ENCODE measurements at places on chromosomes 1 and 21.

DNA sequence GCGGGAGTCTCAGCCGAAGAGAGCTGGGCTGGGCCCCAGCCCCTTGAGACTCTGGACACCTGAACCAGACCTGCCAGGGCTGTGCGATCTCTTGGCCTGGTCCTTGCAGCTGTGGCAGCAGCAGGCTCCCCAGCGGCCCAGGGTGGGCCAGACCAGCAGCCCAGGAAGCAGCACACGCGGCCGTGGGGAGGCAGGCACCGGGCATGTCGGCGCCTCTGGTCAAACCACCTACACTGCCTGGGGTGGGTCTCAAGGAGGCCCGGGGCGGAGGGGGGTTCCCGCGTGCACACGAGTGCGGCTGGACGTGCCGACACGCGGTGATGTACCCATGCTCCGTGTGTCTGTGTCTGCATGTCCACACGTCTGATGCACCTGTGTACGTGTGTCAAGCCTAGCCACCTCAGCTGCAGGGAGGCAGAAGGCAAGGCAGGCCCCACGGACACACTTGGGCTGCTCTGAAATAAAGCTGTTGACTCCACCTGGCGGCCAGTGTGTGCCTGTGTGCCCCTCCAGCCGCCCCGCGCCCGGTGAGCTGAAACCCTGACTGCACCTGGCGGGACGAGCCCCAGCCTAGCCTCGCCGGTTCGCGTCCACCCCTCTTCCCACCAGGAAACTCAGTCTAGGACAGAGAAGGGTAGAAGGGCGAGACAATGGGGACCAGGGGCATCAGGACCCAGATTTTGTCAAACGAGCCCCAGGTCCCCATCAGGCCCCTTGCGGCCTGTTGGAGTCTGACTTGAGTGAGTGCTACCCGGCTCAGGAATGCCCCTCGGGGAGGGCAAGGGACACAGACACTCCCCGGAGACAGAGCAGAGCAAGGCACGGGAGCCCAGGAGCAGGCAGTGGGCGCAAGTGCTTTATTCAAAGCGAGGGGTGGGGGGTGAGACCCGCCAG lies 11.6 kb downstream of the SCNN1D start:
- peak; percentile 74 for DNase-seq

DNA sequence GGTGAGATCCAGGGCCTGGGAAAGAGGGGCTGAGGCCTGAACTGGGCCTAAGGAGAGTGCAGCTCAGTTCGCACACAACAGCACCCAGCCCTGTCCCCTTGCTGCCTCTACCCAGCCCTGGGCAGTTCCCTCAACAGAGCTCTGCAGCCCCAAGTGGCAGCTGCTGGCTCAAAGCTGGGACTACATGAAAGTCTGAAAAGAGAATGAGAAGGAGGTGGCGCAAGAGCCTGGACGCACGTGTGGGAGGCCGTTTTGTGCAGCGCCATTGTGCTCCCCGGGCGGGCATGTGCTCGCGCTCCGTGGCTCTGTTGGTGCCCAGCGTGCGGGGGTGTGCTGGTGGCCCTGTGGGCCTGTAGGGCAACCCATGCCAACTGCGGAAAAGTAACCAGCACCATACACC lies 10.3 kb downstream of the GPR37L1 start:
- no peak for DNase-seq

- DNase-seq, result no peak
Measured at GRCh38 chr21:46128933-46129571, 26.3 kb downstream of the FTCD start.

DNA sequence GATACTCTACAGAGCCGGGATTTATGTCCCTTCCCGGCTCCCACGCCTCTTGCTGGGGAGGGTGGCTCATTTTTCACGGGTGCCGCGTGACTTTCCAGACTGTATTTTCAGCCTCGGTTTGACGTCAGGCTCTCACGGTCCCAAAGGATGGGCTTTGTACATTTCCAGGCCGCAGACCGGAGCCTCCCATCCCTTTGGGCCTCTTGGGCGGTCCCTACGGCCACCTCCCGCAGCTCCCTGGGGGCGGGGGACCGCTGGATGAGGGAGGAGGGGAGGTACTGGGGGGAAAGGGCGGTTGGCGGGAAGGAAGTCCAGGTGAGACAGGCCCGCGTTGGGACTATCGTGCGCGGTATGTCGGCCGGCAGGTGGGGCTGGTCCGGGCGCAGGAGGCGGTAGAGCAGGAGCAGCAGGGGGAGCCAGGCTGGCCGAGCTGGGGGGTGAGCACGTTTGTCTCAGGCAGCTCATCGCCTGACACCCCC lies 17.9 kb downstream of the UBL4B start:
- DNase-seq, result no peak
